ENCODE measurements at places on chromosomes 6 and 20.

DNA sequence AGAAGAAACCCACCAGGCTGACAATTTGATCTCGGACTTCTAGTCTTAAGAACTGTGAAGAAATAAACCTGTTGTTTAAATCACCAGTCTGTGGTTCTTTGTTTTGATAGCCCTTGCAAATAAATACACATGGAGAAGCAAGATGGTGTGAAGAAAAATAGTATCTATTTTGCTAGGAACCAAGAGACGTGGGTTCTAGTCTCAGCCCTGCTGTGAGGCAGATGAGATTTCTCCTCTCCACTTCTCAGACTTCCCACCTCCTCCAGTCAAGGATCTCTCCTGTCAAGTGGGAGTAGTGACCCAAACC is 294.9 kb upstream of the JARID2 start:
- DNase-seq, result no peak

DNA sequence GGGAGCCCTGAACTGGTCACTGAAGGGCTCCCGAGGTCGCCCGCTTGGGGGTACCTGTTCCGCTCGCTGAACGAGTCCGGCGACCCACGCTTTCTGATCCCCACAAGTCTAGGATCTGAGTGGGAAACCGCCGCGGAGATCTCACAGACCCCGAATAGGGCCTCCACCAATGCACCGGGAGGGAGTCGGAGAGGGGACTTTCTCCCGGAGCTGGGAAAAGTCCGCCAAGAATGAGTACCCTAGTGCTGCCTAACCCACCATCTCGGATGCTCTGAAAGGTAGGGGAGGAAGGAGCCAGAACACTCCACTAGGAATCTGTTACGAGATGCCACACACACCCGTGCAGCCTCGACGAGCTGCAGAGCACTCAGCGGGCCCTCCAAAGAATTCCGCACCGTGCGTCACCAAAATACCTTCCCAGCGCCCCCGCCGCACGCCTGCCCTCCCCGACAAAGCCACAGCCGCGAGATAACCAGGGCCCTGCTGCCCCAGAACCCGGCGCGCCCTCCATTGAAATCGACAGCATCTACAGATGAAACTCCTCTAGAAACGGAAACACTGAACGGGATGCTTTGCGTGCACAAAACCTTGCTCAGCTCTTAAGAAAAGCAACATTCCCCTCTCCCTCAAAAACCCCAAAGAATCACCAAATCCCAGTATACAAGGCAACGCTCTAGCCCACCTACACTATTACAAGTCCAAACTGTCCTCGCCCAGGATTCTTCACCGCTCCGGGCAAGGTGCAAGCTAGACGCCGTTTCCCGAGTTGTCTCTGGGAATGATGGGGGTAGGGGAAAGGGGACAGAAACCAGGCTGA is 686 bp downstream of the COL12A1 start:
- DNase-seq, result peak; percentile 10

- DNase-seq, result no peak
These were observed 117.6 kb downstream of the TFAP2B start for GRCh38 chr6:50936277-50936681.

- no peak for DNase-seq
These were observed 142.0 kb upstream of the SOX4 start for GRCh38 chr6:21451546-21452013.

- no peak for DNase-seq
These were observed 362.9 kb downstream of the FARS2 start for GRCh38 chr6:5624256-5624655.

- no peak for DNase-seq
These were observed 144.8 kb upstream of the LAMA2 start for GRCh38 chr6:128738112-128738511.

GRCh38 chr6:146153040-146153758 is 124.3 kb downstream of the GRM1 start:
- DNase-seq, result no peak

GRCh38 chr6:87706187-87706966 is 4.3 kb upstream of the AKIRIN2 start:
- DNase-seq, result no peak

GRCh38 chr6:132063738-132064137 is 112.6 kb upstream of the CCN2 start:
- no peak for DNase-seq

DNA sequence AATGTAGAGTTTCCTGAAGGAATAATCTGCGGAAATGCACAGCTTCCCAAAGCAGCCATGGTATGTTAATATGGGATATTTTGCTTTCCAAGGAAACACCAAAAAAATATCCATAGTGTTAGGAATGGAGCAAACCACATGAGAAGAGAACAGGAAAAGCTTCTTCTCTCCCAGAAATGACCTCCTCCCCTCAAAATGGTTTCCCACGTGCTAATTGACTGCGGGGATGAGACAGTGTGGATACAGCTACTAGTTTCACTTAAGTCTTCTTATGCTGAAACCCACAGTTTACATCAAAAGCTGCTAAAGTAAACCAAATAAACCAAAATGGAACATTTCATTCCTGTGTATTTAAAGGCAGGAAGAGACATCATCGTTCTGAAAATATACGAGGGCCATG is 69.4 kb downstream of the FYN start:
- DNase-seq, result no peak

GRCh38 chr20:17608701-17609497 is 39.0 kb downstream of the DSTN start:
- no peak for DNase-seq

DNA sequence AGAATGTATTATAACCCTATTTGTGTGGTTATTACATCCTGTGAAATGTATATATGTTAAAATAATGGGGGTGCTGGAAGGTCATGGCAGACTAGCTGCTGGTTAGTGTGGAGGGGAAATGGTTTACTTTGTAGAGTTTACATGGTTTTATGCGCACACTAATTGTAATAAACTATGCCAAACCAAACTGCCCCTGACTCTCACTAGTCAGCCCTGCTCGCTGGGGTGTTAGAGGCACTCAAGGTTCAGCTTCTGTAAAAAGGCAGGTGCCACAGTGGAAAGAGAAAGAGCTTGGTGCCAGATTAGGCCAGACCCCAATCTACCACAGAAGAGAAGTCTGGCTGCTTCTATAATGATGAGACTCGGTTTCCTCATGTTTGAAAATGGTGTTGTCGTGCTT is 52.7 kb downstream of the GOPC start:
- no peak for DNase-seq

DNA sequence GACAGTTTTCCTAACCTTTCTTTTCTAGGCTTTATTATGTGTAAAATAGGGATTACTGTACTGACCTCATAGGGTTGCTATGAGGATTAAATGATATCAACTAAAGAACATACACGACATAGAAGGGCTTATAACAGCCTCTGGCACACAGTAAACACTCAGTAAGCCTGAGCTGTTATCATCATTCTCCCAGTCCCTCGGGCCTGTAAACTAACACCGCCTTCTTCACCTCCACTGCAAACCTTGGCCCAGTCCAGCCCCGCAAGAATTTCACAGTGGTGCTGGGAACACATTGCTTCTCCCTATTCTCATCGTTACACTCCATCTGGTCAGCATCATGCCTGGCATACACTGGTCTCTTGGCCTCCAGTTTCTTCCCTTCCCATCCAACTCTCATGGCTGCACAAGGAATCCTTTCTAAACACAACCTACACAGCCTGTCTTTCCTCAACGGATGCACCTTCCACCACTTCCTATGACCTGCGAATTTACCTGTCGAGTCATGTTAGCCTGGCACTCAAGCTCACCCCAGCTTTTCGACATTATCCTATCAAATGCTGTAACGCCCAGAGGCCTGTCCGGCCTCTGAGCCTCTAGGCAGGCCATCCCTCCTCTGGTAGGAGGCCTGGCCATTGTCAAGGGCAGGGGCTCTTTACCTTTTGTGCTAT is 92.1 kb downstream of the FYN start:
- DNase-seq, result no peak

- no peak for DNase-seq
These were observed 26.0 kb upstream of the PI16 start for GRCh38 chr6:36928547-36928918.
